ENCODE measurements at places on chromosomes 1 and 21.

- no peak for DNase-seq
Measured at GRCh38 chr1:240093120-240093961, 1.7 kb downstream of the FMN2 start.

DNA sequence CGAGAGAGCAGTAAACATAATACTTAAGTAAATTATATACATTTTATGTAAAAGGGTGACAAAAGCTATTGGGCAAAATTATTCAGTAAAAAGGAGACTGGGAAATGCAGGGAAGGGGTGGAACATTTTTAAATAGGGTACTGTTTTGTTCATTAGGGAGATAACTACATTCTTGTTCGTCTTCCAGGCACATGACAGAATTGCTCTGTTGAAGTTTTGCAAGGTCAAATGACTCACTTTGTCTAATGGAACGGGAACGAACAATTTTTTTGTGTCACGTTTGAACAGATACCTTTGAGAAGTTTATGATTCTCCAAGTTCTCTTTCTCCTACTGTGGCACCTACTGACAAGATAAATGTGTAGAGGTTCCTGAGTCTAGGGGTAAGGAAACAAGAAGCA, 382.3 kb upstream of the ZRANB2 start:
- DNase-seq, result peak; percentile 30

DNA sequence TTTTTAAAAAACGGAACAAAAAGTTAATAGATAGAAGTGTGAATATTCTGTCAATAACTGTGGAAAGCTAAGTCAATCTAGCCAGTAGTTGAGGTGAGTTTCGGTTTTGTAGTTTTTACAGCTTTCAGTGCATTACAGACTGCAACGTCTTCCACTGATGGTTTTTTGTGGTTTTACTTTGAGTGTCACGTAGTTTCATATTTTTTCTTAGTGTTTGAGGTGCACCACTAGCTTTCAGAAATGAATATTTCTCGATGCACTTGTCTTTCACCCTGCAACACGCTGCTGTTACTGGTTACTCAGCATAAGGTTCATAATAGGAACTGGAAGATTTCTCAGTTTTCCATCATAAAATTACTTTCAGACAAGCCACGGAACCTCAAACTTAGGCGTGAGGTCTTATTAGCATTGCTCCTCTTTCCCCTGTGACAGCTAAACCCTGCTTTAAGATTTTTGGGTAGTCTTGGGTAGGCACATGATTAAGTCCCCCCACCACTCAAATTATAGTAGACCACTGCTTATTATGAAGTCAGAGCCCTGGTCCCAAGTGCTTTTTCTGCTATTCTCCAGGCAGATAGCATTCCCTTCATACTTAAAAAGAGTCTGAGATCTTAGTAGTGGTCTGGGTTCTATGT, 1412.7 kb downstream of the KCNT2 start:
- DNase-seq, result no peak

DNA sequence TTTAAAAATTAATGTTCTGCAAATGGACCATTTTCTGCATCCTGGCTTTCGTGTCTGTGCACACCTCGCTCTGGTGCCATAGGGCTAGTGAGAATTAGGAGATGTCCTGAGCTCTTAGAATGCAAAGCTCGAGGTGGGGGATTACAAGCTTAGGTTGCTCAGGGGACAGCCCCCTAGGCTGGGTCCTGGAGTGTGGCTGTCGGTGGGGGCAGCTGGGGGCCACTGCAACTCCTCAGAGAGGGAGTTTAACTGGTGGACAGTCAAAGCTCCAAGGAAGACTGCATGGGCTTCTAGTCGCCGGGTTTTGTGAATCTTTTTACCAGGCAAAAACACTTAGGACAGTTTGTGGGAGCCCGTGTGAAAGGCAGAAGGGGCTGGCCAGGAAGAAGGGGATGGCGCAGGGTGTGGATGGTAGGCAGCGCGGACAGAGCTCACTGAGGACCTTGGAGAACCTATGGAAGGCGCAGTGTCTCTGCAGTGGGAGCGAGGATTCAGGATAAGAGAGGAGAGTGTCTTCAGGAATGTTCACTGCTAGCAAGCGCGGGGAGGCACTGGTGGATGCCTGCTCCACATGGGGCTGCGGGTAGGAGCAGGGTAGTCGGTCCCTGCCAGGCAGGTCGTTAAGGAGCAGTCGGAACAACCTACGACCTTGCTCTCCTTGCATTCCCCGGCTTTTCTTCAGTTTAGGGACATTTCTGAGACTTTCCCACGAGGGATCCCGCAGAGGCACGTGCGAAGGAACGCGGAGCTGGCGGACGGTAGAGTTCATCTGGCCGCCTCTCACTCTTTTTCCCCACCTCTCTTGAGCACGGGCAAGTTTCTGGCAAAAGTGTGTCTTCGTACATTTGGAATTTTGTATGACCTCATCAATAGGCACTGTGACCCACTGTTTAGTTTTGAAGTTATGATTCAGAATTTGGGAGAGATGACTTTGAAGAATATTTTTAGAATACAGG, 12.9 kb upstream of the KCNE1 start:
- DNase-seq, result peak; percentile 33

- no peak for DNase-seq
Measured at GRCh38 chr1:3169665-3170356, 100.8 kb downstream of the PRDM16 start.

- no peak for DNase-seq
Measured at GRCh38 chr1:247297263-247298123, 34.2 kb downstream of the ZNF496 start.

- DNase-seq, result no peak
Measured at GRCh38 chr1:66489972-66490601, 43.9 kb upstream of the SGIP1 start.
